ENCODE measurements at places on chromosomes 4 and X.
A peak's percentile ranks its signal among the peaks of the same experiment; 100 is the strongest.

DNA sequence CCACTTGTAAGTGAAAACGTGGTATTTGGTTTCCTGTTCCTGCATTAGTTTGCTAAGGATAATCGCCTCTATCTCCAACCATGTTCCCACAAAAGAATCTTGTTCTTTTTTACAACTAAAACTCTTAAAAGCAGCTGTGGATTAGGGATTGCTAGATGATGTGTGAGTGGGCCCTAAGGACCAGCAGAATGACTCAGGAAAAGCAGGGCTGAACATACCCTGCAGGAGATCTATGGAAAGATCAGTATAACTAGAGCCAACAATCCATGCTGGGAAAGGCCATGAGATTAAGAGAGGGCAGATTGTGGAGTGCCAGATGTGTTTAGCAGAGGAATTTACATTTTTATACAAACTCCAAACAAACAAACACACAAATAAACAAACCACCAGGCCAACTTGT, 128.4 kb upstream of the TMEM164 start:
- no peak for DNase-seq

- DNase-seq = no peak
Observed at GRCh38 chr4:166499820-166500219, 626.8 kb downstream of the TLL1 start.

DNA sequence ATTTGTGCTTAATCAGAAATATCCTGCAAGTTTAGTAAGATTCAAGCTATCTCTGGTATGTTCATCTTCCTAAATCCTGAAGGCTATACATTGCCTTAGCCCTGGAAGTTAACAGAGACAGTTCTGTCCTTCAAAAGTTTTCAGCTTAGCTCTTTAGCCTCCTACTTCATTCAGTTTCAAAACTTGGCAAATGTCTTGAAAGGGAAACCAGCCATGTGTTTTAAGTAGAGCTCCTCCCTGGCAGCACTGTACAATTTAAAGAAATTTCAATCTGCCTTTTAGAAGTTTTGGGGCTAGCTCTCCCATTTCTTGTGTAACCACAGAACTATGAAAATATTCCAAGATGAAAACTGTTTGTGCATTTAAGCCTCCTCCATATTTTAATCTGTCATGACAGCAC, 47.0 kb downstream of the FANCB start:
- no peak for DNase-seq

DNA sequence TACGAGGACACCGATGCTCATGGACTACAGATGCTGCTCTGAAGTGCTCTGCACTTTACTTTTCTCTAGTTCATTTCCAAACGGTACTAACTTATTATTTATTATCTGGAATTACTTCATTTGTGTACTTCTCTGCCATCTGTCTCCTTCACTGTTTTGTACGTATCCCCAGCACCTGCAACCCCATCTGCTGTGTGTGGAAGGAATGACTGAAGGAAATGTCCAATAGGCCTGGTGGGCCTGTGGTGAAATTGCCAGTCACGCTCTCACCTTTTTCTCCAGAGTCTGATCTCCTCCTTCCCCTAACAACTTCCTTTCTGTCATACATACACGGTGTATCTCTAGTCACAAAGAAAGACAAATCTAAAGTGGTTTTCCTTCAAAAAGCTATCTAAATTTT, 12.9 kb downstream of the TMEM154 start:
- DNase-seq = no peak

- DNase-seq = no peak
Observed at GRCh38 chrX:29478336-29479069, 736.9 kb upstream of the MAGEB2 start.

GRCh38 chr4:107888237-107888636, 43.1 kb upstream of the CYP2U1 start:
- no peak for DNase-seq

DNA sequence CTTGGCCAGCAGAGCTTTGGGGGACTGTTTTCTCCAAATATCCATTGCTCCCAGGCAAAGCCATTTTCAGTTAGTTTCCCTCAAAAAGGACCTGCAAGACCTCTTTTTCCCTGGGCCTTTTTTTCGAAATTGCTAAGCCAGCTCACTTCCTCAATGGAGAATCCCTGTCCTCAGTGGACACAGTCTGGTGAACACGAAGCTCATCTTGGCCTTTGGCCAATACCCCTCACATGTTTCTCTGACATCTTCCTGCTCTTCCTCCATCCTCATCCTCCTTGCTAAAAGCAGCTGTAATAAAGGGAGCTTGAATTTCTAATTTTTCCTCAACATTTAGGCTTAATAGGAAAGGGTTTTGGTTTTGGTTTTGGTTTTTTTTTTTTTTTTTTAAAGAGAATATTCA, 17.6 kb upstream of the PRPS1 start:
- DNase-seq = no peak

- no peak for DNase-seq
Observed at GRCh38 chr4:184845367-184846021, 19.7 kb upstream of the ACSL1 start.

GRCh38 chrX:15881381-15881897, 26.8 kb upstream of the AP1S2 start:
- no peak for DNase-seq

DNA sequence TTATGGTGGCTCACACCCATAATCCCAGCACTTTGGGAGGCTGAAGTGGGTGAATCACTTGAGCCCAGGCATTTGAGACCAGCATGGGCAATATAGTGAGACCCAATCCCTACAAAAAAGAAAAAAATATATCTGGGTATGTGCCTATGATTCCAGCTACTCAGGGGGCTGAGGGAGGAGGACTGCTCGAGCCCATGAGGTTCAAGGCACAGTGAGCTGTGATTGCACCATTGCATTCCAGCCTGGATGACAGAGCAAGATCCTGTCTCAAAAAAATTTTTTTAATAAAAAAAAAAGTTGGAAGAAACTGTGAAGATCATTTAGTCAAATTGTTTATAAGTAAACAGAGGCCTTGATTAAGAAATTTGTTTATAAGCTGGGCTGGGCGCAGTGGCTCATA, 39.7 kb downstream of the KLHL8 start:
- no peak for DNase-seq

DNA sequence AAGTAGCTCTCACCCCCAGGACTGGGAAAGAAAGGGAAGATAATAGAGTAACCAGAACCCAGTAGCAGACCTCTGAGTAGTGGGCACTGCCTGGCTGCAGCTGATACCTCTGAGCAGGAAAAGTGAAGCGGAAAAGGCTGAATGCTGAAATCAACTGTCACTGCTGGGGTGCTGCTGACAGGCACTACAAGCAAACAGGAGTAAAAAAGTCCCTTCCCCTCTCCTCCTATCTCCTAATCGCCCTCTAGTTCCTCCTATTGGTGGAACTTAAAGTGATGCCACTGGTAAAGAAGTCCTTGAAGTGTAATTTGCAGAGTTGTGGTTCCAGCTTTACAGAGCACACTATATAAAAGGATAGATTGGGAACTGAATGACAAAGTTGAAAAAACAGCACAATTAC, 32.8 kb upstream of the GLRB start:
- peak; percentile 41 for DNase-seq

DNA sequence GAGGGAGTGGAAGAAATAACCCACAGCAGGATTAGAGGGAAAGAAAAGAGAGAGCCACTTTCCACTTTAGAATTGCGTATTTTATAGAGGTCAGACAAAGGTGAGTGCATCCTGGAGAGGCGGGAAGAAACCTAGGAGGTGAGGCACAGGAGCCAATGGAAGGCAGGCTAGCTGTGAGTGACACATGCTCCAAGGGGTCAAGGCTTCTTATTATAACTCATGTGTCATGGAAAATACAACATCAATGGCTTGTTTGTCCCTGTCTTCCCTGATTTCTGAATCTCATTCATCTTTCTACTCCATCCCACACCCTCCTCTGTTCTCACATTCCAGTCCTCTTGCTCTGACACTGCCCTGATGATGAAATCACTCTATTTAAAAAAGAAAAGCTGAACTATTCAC, 14.4 kb downstream of the ANXA3 start:
- DNase-seq = no peak

GRCh38 chr4:28469387-28469786, 1608.7 kb downstream of the STIM2 start:
- DNase-seq = no peak

Measured in kidney (tissue), 22 donors.